ENCODE measurements at places on chromosomes 11 and 22. TPM values are rescaled to one million over a fixed set of nuclear protein-coding genes. Genes with fewer than 3 reads are reported as not detected.

OR52I2 gene
- 0.03 TPM for polyA plus RNA-seq

NADSYN1 gene
- 41.8 TPM for polyA plus RNA-seq

GRCh38 chr22:48477031-48477721, 1350.5 kb downstream of the BRD1 start:
- DNase-seq, result no peak

- DNase-seq, result no peak
Observed at GRCh38 chr22:41713004-41713403, 13.7 kb downstream of the MEI1 start.

GRCh38 chr22:44304354-44304753, 8.4 kb downstream of the SHISAL1 start:
- DNase-seq, result no peak

DNA sequence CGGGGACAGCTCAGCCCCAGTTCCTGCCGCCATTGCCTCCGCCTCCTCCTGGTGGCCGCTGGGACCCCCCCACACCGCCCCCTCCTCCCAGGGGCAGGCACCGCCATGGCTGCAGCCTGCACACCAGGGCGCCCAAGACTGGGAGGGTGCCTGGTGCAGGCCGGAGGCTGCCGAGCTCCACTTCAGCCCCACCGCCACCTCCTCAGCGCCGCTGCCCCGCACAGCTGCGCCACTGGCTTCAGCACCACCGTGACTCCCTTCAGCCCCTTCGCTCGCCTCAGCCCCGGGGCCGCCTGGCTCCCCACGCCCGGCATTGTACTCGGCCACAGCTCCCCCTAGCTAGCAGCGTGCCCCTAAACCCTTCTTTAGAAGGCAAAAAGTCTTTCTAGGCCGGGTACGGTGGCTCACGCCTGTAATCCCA, 131.1 kb downstream of the CRYBB2 start:
- DNase-seq, result no peak

- no peak for DNase-seq
Observed at GRCh38 chr11:13881226-13881905, 81.2 kb upstream of the SPON1 start.

GRCh38 chr22:37241351-37242142, 2.5 kb downstream of the RAC2 start:
- DNase-seq, result no peak

TRPC6 gene
- polyA plus RNA-seq, result 8.1 TPM

DNA sequence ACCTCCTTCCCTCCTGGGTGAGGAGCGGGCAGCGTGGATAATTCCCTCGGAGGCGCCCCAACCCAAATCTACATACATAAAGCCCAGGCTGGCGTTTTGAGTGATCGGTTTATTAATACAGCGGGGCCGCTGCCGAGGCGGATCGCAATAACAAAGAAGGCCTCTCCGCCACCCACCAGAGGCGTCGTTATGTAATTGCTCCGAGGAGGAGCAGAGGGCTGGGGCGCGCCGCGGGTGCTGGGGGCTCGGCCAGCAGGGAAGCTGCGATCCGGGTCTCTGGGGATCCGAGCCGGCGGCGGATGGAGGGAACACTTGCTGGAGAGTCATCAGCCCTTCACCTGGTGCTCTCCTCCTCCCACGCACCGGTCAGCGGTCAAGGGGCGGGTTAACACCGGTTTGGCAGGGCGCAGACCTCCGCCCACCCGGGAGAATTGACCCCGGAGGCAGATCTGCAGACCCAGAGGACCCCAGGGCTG, 6.4 kb upstream of the TP53I11 start:
- no peak for DNase-seq

DNA sequence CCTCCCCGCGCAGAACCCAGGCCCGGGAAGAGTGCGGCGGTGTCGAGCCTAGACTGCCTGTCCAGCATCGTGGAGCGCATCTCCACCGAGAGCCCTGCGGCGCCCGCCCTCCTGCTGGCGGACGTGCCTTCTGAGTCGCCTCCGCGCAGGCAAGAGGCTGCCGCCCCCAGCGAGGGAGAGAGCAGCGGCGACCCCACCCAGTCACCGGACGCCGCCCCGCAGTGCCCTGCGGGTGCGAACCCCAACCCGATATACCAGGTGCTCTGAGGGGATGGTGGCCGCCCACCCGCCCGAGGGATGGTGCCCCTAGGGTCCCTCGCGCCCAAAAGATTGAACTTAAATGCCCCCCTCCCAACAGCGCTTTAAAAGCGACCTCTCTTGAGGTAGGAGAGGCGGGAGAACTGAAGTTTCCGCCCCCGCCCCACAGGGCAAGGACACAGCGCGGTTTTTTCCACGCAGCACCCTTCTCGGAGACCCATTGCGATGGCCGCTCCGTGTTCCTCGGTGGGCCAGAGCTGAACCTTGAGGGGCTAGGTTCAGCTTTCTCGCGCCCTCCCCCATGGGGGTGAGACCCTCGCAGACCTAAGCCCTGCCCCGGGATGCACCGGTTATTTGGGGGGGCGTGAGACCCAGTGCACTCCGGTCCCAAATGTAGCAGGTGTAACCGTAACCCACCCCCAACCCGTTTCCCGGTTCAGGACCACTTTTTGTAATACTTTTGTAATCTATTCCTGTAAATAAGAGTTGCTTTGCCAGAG, 2.0 kb downstream of the MYOD1 start:
- DNase-seq, result no peak

GRCh38 chr11:131889146-131889577, 518.7 kb downstream of the NTM start:
- peak; percentile 74 for DNase-seq

DNA sequence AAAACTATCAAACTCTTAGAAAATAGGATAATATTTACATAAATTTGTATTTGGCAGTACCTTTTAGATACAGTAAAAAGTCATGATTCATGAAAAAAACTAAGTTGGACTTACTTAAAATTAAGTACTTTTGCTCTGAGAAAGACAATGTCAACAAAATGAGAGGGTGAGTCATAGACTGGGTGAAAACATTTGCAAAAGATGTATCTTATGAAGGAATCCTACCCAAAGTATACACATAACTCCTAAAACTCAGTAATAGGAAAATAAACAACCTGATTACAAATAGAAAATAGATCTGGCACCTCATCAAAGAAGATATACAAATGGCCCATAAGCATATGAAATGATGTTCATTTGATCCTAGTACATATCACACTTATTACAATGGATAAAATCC, 1154.6 kb downstream of the JRKL start:
- no peak for DNase-seq

DNA sequence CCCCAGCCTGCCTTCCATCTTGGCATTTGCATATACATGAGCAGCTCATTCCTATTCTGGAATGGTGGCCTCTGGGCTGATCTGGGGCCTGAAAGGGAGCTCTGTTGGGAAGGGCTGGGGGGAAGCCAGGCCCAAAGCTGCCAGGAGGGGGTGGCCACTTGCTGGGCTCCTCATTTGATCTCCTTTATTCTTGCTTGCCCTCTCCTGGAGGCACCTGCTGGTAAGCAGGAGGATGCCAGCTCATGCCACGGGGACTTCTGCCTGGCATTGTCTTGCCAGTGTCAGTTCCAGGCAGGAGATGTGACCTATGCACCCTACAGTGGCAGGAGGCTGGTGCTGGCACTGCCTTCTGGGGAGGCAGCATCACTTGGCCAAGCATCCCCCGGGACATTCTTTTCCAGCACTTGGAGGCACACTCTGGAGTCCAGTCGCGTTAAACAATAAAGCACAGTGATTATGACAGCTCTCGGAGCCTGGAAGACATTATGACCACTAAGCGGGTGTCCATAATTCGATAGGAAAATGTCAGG, 128.3 kb downstream of the NTM start:
- DNase-seq, result no peak

- DNase-seq, result no peak
Observed at GRCh38 chr11:74519710-74520109, 26.2 kb upstream of the LIPT2 start.

DNA sequence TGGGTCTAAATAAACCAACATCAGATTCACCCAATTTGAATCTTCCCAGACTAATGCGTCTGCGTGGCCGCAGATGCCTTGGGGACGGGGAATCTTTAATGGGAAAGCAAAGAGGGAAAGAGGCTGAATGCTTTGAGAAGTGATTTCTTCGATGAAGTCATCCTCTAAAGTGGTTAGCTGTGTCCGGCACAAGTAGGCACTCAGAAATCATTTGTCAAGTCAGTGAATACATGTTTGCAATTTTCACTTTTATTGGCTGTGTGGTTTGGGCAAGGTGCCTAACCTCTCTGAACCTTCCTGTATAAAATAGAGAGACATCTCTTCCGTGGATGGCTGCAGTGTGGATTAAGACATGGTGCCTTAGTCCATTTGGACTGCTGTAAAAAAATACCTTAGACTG, 19.7 kb upstream of the IFT27 start:
- DNase-seq, result no peak

- DNase-seq, result no peak
Observed at GRCh38 chr11:69504576-69505335, 23.3 kb downstream of the LINC01488 start.

- no peak for DNase-seq
Observed at GRCh38 chr22:35649026-35649553, 844 bp downstream of the APOL6 start.

- no peak for DNase-seq
Observed at GRCh38 chr11:65429724-65430405, 7.3 kb downstream of the NEAT1 start.

OR6T1 gene
- polyA plus RNA-seq, result not detected

PTPMT1 gene
- polyA plus RNA-seq, result 60.5 TPM

DYNC2H1 gene
- polyA plus RNA-seq, result 35.3 TPM

TMEM86A gene
- polyA plus RNA-seq, result 8.6 TPM

- peak; percentile 60 for DNase-seq
Observed at GRCh38 chr22:49827853-49828598, at the start of gene BRD1. BRD1 (minus strand) TSS chr22:49827873; CDS start chr22:49824317, 3,556 bp downstream.

- DNase-seq, result no peak
Observed at GRCh38 chr11:294780-295179, 4.5 kb downstream of the IFITM5 start.

C1QTNF5 gene
- 32.5 TPM for polyA plus RNA-seq

- DNase-seq, result peak; percentile 76
Observed at GRCh38 chr11:79030448-79030847, 410.4 kb downstream of the TENM4 start.

- no peak for DNase-seq
Observed at GRCh38 chr11:116114198-116114651, 610.0 kb upstream of the CADM1 start.

DNA sequence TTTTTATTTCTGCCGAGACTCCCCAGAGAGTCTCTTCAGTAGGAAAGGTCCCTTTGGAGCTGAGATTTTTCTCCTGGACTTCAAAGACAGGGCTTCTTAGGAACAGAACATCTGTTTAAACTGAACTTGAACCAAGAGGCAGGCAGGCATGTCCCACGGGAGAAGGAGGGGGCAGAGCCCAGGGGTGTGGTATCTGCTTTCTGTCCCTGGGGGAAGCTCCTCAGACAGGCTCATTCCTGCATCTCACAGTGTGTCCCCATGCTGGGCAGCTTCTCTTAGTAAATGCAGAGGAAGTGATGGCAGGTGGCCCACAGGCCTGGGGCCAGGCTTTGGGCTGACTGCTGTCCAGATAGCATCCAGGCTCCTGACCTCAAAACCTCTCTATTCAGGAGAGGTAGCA, 47.3 kb downstream of the TSPAN18 start:
- DNase-seq, result no peak

HOATZ gene
- 0.08 TPM for polyA plus RNA-seq

DNA sequence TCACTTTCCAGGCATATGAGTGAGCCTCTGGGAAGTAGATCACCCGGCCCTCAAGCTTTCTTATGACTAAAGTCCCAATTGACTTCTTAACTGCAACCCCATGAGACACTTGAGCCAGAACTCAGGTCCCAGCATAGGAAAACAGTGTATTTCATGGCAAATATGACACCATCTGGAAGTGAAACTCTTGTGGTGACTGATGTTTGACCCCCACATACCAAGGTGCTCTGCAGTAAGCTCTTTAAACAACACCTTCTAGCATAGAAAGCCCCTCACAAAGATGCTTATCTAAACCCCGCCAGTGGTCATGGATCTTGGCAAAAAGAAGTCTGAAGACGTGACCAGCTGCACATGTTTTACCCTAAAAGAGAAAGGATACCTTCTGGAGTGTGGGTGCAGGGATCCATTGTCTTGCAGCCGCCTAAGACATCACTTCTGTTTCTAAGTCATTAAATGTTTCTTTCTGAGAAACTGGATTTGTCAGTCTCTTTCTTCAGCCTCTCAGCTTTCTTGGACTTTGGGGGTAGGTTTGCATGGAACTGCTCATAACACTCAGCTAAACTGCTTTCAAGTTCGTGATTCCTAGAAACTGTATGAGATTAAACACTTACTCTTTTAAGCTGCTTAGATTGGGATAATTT, 7.4 kb upstream of the PELI3 start:
- DNase-seq, result no peak

DNA sequence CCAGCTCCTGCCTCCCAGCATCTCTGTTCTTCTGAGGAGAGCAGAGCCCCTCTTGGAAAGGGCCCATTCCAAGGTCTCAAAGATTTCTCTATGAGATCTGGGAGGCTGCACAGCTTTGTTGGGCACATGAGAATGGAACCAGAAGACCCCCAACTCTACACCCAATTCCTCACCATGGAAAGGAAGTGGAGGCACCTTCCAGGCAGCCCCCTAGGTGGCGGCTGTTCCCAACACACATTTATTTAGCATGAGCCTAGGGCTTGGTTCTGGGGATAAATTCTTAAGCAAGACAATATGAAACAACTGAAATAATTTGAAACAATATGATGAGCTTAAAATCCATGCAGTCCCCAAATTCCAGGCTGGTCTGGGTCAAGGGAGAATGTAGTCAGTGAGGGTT, 100.4 kb downstream of the TIMP3 start:
- no peak for DNase-seq

OR52N5 gene
- polyA plus RNA-seq, result not detected

MUC5AC gene
- 0.01 TPM for polyA plus RNA-seq

DNA sequence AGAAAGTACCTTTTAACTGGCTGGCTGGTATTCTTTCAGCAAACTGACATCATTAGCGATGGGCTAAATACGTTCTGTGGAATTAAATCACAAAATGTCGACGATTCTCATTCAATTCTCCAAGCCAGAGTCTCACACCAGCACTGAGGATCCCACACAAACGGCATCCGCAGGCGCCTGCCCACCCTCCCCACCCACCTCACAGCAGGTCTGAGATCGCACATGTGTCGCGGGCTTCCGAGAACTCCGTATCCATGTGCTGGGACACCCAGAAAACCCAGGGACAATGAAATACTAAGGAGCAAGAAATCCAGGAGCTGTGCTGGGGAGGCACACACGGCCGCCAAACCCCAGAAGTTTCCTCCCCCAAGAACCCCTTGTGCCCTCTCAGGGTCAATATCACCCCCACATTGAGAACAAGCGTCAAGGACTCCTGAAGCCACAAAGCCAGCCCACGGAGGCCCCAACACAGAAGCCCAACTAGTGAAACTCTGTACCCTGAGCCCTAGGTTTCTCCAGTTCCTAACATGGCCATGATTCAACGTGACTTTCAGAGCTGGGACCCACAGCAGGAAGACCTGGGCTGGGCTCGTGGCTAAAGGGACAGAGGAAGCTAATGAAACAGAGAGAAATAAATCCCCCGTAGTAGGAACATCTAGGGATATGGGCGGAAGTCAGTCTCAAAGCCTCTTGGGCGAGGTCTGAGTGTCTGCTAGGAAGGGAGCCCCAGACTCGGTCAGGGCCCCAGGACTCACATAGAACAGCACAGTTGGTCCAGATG, 8.0 kb downstream of the TOLLIP start:
- no peak for DNase-seq

Data from renal pelvis (tissue), 12 donors.